ENCODE measurements at places on chromosomes 1 and 21.

- no peak for DNase-seq
These were observed 42.1 kb downstream of the NCF2 start for GRCh38 chr1:183548116-183548515.

DNA sequence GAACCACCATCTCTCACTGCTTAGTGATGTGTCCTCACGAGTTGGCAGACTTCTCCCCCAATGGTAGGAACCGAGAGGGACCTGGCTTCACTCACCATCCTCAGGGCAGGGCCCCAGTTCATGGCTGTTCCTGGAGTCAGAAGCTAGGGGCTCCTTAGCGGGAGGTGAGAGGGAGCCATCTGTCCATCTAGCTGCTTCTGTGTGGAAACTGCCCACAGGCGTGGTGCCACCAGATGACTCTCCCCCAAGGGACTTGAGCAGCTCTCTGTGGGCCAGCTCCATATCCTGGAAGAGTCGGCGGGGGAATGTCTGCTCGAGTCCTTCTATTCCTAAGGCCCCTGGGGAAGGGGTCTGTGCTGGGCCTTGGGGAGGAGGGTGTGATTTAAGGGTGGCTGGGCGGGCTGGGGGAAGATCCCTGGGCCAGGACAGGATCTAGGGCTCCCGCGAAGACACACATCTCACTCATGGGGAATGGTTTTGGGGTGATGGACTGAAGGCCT lies 16.3 kb downstream of the LRRC71 start:
- DNase-seq: no peak

DNA sequence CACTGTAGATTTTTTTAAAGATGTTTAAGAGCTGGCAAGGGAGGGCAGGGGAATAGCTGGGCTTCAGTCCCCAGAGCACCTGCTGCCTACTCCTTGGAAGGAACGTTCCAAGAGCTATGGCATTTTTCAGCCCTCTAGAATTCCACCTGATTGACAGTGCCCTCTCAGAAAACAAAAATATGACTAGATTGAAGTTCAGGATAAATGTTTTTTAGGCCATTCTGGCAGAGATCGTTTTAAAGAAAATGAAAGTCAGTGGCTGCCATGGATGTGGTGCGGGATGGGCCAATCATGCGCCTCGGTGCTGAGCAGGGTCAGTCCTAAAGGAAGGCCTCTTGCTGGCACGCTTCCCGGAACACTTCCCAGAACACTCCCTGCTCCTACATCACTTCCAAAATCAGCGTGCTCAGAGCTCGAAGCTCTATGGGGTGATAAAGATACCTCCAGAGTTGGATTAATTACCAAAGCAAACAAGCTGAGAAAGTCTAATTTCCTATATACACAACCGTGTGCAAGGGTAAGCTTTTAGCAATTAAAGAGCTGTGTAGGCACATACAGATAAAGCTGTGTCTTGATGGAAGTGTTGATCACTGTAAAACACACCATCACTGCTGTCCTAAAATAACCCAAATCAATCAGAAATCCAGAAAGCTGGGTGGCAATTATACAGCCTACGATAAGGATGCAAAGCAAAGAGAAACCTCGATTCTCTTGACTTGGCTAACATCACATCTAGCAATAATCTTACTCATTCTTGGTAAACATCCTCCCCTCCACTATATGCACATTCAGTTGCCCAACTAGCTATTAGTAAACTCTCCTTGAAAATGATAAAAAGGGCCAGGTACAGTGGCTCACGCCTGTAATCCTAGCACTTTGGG lies 34.6 kb downstream of the TGFBR3 start:
- DNase-seq: no peak

DNA sequence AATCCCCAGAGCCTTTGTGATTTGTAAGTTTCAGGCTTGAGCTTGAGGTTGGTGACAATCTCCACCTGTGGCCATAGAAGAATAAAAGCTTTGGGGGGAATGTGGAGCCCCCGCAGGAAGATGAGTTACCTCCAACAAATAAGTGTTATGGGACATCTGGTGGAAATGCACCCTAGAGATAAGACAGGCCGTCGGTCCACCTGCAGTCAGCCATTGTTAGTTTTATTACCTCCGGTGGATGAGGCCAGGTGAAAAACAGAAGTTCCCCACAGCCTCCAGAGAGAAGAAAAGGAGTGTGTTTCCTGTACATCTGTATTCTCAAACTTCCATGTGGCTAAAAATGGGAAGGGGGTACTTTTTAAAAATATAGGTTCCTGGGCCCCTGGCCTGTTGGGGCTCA lies 137.4 kb downstream of the KAZN start:
- DNase-seq: no peak

DNA sequence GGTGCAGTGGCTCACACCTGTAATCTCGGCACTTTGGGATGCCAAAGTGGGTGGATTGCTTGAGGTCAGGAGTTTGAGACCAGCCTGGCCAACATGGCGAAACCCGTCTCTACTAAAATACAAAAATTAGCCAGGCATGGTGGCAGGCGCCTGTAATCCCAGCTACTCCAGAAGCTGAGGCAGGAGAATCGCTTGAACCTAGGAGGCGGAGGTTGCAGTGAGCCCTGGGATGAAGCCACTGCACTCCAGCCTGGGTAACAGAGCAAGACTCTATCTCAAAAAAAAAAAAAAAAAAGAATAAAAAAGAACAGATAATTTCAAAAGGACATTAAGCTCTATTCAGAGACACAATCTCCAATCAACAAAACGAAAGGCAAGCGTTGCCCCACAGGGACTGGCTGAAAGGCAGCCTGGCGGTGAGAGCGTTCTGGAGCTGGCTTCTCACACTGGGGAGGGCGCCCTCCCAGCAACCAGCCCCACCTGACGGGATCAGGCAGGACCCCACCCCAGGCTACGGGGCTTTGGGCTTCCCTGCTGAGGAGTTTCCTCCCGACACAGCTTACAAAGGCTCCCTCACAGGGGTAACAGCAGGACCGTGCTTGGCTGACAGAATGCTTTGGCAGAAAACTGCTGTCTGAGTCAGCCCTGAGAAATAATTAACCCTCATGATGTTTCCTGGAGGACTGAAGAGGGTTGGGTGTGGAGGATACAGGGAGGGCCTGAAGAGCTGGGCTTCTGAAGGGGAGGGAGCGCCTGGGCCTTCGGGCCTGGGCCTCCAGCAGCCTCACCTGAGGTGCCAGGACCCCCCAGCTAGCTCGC lies 31.1 kb upstream of the SRP9 start:
- DNase-seq: no peak

GRCh38 chr1:228392111-228392936 lies 14.3 kb downstream of the TRIM11 start:
- no peak for DNase-seq

DNA sequence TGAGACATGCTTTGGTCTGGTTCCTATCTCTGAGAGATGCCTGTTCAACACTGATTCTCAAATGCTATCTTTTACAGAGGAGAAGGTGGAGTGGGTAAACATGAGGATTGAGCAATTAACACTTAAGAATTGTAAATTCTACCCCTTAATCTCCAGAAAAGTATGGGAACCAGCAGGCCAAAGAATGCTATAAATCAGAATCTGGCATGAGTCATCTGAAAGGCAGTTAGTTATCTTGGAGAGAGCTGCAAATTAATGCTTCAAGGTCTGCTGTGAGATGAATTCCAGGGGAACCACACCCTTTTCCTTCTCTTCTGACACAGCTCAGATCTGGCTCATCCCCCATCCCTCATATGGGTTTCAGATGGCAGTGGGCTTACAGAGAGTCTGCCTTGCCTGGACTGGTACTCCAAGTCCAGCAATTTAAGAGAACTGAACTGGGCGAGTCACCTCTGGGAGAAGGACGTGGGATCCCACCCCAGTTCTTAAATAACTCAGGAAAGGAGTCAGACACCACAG lies 5.2 kb downstream of the S100A10 start:
- DNase-seq: no peak

DNA sequence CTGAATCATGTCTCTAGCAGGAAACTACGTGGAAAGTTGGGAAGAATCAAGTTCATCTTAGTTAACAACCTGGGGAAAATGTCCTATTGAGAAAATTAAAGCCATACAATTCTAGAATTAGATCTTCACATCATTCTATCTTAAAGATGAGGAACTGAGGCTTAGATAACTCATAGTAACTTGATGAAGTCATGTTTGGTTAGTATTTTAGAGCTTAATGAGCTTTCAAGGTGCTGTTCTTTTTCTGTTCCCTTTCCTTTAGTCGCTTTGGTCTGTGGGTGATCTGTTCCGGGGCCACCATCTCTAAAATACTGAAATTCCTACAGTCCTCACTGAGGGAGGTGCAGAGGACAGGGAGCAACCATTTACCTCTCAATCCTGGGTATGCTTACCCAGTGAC lies 4.3 kb upstream of the GLUL start:
- DNase-seq: no peak

DNA sequence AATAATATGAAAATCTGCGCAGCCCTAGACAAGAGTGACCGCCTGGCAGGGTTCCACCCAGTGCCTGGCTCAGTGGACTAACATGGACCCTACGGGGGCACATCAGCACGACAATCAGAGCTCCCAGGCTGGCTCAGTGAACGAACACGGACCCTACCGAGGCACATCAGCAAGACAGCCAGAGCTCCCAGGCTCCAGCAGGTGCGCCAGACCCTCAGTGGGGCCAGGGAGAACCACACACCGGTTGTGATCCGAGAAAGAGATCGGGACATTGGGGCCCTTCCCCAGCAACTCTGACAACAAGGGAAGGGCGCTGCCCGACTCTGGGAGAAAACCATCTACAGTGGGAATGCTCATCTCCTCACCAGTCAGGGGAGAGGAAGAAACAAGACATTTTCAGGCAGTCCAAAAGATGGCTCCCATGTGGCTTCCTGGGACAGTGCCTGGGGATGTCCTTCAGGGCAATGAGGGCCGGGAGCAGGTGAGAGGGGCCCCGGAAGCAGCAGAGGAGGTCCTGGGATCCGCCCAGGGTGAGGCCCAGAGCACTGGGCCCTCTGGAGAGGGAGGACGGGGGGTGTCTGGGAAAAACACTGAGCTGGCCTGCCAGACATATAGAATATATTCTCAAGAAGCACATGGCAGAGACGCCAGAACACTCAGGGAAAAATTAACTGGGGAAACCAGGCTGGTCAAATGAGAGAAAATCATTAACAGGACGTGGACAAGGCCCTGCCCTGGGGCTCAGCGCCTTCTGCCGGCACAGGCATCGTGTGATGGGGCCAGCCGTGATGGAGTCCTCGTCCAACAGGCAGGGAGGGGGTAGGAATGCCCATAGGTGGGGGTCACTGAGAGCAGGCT lies 4.8 kb downstream of the ARHGEF16 start:
- no peak for DNase-seq

DNA sequence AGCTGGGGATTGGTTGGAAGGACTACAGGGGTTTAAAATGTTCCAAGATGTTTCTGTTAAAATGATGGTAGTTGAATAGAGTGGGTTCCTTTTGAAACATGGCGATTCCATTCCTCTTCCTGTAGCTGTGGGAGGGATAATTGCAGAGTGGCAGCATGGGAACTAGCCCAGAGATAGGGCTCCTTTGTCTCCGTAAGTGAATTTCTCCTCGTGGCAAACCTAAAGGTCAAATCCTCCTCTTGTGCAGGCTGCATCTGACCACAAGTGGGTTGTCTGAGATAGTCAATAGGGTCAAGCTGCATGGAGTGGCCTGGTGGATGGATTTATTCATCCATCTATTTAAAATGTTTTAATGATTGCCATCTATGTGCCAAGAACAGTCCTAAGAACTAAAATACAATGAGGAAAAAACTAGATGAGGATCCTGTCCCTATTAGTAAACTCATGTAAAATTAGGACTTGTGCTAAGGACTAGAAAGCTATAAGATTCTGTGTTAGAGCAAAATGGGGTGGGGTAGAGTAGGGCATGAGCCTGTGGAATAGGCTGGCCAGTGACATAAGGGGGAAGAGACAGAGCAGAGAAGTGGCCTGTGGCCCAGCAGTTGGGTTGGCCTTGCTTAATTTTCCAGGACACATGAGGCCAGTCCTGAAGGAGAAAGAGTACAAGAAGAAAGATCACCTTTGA lies 89.1 kb upstream of the IVNS1ABP start:
- no peak for DNase-seq

GRCh38 chr1:91836331-91837040 lies 49.5 kb downstream of the TGFBR3 start:
- DNase-seq: no peak

DNA sequence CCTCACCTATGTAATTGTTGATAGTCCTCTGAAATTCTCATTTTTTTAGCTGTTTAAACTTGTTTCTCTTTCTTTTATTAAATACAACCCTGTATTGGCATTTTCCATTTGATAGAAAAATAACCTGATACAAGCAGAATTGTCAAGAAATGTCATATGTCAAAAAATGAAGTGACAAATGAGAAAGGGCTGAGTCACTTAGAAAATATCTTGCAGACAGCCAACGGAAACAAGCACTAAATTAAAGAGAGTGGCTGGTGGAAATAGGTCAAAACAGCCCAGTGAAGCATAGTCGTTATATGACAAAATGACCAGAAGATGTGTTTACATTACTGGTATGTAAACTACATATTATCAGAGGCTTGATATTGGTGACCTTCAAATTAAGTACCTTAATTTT lies 484.4 kb downstream of the PLA2G4A start:
- no peak for DNase-seq

DNA sequence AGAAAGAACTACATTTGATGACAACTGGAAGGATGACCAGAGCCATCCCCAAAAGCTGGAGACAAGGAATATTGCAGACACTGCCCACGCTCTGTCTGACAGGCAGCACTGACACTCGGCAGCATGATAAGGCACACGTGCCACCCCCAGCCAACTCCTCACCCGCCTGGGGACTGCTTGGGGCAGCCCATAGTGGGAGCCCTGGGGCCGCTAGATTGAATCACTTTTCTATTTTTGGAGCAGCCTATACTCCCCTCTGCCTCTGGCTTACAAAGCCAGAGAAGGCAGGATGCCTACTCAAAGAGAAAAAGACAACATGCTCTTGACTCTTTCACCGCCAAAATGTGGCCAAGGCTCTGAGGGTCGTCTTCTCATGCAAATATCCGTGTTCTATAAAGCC lies 1.3 kb downstream of the SMG5 start:
- DNase-seq: peak; percentile 54

DNA sequence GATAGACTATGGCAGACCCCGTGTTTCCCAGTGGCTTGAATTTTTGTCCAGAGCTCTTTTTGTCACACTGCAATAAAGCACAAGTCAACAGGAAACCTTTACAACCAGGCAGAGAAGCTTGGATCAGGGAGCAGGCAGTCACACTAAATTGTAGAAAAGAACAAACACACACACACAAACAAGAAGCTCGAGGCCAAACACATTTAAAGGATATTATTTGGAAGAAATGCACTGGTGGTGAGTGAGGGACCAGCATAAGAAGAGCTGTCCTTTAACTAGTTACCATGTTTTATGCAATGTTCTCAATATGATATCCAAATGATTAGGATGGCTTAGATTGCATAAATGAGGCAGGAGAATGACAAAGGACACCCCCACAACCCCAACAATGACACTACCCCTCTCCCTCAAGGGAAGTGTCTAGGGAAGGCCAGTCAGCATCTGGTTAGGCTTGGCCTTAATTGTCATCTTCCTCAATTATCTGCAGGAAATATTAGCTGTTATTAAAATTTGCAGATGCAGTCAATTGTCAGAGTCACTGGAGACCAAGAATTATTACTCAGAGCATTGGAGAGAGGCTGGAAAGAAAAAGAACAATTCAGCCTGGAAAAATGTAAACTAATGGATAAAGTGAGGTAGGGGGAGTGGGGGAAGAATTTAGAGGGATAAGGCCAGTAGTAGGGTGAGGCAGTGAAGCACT lies 35.3 kb downstream of the DDR2 start:
- no peak for DNase-seq
